ENCODE measurements at places on chromosomes 5 and 9.

GRCh38 chr5:64497386-64497785 lies 8.4 kb upstream of the RGS7BP start:
- no peak for DNase-seq

- no peak for DNase-seq
Measured at GRCh38 chr5:108749128-108749861, 1.6 kb downstream of the FER start.

DNA sequence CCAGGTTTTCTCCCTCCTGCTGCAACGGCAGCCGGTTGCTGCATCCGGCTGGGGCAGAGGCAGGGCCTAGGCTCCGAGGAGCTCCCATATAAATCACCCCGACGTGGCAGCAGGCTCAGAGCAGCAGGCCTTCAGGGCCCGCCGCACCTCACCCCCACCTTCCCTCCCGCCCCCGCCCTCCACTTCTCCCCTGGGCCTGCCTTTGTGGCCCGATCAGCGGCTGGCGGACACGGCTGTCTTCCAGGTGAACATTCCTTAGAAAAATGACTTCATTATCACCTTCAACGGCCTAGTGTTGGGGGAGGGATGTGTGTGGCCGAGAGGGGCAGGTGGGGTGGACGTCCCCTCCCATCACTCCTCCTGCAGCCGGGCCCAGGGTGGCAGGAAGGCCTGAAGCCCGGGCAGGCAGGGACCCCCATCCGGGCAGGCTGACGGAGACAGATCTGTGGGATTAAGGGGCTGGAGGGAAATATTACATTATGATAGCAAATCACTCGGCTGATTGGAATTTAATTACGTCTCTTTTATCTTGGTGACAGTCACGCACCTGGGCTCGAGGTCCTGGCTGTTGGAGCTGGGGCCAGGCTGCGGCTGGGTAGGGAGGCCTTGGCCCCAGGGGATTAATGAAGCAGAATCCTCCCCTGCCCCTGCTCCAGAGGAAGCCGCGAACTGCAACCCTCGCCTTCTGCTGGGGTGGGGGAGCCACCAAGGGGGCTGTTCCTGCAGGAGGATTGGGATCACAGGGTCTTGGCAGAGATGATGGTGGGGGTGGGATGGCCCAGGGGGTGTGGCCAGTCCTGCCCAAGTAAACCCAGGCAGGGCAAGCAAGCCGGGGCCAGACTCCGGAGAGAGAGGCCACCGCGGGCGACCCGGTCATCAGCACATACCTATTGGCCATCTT lies 38.4 kb upstream of the RXRA start:
- DNase-seq: no peak

DNA sequence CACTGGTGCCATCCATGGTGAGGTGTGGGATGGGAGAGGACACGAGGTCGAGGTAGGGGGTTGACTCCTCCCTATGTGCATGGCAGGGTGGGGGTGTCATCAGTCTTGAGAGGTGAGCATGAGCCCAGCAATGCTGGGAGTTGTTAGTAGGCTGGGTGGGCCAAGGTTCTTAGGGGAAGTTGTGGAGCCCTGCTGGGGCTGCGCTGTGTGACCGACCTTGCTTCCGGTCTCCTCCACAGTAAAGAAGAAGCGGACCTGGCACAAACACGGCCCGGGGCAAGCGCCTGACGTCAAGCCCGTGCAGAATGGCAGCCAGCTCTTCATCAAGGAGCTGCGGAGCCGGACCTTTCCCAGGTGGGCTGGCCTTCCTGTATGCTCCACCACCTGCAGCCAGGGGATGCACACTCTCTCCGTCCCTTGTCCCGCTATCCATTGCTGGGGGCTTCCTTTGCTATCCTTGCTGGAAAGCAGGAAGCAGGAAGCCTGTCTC lies 59.8 kb downstream of the PHF2 start:
- DNase-seq: no peak

- DNase-seq: no peak
Measured at GRCh38 chr5:95617057-95617456, 2.8 kb upstream of the GPR150 start.

DNA sequence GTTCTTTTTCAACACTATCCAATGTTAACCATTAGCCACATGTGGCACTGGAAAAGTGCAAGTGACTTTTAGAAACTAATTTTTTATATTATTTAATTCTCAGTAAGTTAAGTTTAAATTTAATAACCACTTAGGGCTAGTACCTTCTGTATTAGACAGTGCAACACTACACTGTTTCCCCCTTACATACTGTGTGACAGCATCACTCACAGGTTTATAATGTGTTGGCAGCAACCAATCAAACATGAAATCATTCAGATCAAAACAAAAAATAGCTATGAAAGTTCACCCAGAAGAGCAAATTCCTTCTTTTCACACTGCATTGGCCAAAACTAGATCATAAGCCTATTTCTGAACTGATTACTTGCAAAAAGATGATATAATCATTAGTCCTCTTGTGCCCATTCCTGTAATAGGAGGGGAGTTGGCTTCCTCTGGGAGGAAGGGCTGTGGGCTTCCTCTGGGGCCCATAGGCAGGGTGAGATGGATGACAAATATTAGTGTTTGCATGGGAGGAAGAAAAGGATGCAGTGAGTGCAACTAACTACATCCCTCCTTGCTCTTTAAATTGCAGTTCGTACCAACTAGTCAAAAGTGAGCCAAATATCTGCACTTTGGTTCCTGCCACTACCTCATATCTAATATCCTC lies 708.1 kb upstream of the RGMB start:
- DNase-seq: no peak

DNA sequence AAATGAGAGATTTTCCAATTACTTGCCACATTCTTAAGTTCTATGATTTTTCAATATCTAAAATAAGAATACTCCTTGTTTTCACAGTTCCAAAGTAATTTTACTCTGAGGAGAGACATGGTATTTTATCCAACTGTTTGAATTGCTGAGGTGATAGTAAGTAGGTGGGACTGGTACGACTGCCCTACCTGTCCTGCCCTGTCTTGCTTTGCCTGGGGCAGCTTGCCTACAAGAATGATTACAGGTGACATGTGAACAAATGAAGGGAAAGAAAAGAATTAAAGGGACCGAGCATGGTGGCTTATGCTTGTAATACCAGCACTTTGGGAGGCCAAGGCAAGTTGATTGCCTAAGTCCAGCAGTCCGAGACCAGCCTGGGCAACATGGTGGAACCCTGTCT lies 41.6 kb upstream of the HMGCS1 start:
- no peak for DNase-seq

GRCh38 chr5:92364986-92365550 lies 982.0 kb upstream of the ARRDC3 start:
- DNase-seq: no peak

DNA sequence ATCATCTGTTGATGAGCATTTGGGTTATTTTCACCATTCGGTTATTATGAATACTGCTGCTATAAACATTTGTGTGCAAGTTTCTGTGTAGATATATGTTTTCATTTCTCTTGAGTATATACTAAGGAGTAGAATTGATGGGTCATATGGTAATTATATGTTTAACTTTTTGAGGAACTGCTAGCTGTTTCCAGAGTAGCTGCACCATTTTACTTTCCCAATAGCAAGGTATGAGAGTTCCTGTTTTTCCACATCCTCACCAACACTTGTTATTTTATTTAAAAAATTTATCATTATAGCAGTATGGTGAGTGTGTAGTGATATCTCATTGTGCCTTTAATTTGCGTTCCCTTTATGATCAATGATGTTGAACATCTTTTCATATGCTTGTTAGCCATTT lies 29.2 kb downstream of the CD14 start:
- no peak for DNase-seq

Data from NCI-H2081 treated with DMSO at 0.1 percent for 48 hours (cell line).